ENCODE measurements at places on chromosomes 6 and 20.

GRCh38 chr6:35273822-35274559 lies 14.5 kb downstream of the ZNF76 start:
- no peak for DNase-seq

DNA sequence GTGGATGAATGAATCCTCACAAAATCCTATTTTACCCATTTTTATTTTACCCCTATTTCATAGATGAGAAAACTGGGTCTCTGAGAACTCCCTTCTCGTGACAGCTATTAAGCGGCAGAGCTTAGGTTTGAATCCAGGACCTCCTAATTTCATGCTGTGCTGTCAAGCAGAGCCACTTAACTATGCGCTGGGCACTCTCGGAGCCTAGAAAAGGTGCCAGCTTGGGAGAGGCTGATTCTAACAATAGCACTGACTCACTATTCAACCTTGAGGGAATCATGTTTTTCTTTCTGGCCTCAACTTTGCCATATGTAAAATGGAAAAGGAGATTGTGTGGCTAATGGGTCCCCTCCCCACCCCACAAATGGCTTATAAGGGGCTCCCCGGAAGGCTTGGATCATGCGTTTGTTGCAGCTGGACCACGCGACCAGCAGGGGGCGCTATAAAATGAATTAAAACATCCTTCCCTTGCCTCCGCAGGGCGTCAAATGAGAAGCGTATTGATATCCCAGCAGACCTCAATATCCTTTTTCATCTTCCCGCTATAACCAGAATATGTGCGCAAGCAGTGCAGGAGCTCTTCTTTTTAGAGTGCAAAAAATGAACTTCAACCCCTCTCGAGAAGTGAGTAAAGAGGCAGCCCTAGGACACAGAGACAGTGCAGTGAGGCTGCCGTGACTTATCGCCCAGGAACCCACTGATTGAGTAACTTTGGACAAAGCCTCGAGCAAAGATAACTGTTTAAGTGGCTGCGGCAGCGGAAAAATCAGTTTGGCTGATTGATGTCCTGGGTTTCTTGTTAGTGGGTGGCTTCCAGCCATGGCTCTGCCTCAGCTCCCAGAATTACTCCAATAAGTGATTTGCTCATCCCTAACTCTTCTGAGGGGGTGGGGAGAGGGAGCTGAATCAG lies 12.8 kb upstream of the PDYN start:
- DNase-seq = no peak

- DNase-seq = no peak
Observed at GRCh38 chr6:137637121-137637520, 142.9 kb upstream of the OLIG3 start.

DNA sequence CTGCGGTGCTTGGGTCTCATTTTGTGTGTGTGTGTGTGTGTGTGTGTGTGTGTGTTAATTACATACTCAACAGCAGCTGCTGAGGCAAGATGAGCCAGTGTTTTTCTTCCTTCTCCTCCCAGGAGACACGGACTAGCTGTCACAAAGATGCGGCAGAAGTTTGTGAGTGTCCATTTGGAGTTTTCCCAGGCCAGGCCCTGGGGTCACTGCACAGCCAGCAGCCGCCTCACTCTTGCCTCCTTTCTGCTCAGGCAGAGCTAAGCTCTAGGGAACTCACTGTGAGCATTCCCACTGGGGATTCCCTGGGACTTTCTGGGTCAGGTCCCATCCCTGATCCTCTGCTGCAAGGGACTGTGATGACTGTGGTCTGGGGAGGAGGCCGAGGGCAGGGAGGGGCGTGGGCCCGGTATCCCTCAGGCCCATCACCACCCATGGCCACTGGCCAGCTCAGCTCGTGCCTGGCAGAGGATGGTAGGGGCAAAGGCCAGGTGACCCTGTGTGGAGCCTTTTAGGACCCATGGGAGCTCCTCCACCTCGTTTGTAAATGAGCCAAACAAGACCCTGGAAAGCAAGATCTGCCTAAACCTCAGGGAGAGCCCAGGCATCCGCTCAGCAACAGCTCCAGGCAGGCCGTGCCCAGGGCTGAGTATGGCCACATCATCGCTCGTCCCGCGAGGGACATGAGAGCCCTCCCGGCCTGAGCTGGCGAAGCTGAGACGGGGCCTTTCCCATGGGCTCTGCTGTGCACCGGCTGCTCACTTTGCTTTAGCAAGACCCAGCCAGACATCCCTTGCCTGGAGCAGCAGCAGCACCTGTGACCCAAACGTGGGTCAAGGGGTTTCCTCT lies 102.0 kb downstream of the PSMB1 start:
- no peak for DNase-seq

Measured in aorta (tissue), 5 donors.